Stimulated activated CD8-positive, alpha-beta memory T cell treated with anti-CD3 and anti-CD28 coated beads, Interleukin-15, amount 100 ng/mL, for 24 hours (primary cell): ENCODE measurements at places on chromosomes 1 and 21.

GRCh38 chr1:201845331-201846083 is 16.6 kb downstream of the IPO9 start:
- DNase-seq = no peak

DNA sequence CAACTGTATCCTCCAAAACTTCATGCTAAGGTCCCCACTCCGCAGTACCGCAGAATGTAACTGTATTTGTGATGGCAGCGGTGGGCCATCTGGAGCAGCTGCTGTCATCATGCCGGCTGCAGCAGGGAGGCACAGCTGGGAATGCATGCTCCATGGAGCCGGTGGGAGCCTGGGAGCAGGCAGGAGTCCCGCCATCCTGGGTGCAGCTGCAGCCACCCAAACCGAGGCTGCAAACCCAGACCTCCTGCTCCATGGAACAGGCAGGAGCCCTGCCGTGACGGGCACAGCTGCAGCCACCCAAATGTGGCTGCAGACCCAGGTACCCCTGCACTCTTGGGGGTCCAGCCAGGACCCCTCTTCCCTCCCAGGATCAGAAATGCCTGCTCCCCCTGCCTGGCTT is 80.3 kb downstream of the SCMH1 start:
- DNase-seq = no peak

GRCh38 chr1:94954263-94955220 is 27.6 kb upstream of the CNN3 start:
- DNase-seq = no peak

GRCh38 chr1:190608282-190608681 is 130.6 kb upstream of the BRINP3 start:
- no peak for DNase-seq

- DNase-seq = no peak
Measured at GRCh38 chr1:60573726-60574409, 500.3 kb upstream of the C1orf87 start.

DNA sequence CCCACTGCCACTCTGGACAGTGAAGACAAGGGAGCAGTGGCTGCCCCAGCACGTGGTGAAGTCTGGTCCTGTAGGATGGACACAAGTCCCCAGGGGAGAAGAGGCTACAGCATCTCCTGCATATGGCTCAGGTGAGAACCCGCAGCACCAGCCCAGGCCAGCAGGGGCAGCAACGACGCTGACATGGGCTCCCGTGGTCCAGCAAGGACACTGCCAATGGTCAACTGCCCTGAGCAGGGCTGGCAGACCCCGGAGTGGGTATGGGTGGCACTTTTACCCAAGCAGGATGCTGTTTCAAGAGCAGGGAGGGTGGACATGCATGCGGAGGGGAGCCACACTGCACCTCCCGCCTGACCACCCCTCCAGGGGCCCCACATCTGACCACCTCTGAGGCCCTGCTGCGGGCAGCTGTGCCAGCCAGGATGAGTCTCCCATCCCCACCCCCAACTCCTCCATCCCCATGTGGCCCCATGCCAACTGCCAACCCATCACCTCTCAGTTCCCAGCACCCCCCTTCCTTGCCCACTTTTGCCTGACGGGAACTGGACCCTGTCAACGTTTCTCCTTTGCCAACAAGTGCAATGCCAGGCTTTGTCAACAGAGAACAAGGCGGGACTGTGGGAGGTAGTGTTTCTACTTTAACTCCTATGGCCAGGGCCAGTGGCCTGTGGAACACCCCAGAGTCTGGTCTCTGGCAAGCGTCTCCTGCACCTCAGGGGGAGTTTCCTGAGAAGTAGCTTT is 8.6 kb downstream of the MORN1 start:
- DNase-seq = no peak

- no peak for DNase-seq
Measured at GRCh38 chr1:228198977-228199590, 8.8 kb upstream of the OBSCN start.

DNA sequence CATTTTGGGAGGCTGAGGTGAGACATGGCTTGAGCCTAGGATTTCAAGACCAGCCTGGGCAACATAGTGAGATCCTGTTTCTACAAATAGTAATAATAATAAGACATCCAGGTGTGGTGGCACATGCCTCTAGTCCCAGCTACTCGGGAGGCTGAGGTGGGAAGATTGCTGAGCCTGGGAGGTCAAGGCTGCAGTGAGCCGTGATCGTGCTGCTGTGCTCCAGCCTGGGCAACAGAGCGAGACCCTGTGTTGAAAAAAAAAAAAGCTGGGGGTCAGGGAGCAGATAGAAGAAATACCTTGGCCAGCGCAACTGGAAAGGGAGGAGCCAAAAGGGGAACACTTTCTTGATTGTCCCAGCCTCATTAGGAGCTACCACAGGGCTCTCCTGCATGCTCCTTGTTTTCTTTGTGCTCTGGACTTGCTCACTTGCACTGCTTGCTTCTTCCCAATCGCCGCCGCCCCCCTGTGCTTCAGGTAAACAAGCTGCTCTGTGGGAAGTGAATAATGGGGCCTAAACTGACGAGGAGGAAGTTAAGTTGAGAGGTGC is 31.1 kb downstream of the PBX1 start:
- DNase-seq = no peak

DNA sequence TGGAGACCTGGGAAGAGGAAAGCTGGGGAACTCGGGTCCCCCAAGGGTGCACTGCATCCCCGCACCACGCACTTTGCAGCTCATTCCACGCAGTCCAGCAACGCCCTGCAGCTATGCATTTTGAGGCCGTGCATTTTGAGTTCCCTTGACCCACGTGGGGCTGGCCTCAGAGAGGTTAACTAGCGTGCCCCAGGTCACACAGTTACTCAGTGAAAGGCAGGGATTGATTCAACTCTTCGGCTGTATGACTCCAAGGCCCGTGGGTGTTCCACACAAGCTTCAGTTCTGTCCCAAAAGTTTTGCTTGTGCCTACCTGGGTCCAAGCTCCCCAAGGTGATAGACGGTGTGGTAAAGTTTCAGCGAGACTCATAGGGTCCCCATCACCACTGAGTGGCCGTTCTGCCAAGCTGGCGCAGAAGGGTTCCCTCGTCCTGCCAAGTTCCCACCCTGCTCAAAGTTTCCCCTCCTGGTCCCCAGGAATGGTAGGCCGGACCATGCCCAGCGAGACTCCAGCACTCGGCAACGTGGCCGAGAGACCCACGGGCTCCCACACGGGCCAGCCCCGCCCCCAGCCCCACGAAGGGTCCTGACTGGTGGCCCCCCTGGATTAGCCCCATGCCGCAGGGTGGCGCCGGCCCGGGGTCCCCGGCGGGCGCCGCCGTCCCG is 611 bp downstream of the HSPG2 start:
- DNase-seq = no peak

GRCh38 chr1:180501865-180502360 is 464 bp downstream of the ACBD6 start:
- no peak for DNase-seq

DNA sequence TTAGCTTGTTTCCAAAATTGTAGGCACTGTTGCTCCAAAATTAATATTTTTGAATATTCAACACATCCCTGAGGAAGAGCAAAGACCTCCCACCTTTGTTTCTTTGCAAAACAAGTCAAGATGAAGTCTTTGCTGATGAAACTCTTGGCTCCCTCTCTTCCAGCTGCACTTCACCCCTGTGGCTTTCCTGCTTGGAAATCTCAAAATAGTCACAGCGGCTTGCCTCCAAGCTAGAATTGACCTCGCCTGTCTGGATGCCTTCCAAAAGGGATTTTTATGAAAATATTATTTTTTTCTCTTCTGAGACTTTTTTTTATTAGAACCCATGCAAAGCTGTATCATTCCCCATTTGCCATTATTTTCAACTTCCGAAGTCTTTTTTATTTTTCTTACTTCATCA is 71.1 kb upstream of the MROH9 start:
- no peak for DNase-seq

DNA sequence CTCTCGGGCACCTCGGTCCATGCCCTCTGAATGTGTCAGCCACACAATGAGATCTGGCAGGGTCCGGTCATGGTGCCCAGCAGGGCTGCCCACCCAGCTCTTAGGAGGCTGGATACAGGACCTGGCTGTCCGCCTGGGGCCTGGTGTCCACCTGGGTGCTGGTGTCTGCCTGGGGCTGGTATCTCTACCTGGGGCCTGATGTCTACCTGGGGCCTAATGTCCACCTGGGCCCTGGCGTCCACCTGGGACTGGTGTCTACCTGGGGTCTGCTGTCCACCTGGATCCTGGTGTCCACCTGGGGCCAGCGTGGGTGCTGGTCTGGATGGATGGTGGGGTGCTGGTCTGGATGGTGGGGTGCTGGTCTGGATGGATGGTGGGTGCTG is 45.1 kb upstream of the ACTRT2 start:
- no peak for DNase-seq

DNA sequence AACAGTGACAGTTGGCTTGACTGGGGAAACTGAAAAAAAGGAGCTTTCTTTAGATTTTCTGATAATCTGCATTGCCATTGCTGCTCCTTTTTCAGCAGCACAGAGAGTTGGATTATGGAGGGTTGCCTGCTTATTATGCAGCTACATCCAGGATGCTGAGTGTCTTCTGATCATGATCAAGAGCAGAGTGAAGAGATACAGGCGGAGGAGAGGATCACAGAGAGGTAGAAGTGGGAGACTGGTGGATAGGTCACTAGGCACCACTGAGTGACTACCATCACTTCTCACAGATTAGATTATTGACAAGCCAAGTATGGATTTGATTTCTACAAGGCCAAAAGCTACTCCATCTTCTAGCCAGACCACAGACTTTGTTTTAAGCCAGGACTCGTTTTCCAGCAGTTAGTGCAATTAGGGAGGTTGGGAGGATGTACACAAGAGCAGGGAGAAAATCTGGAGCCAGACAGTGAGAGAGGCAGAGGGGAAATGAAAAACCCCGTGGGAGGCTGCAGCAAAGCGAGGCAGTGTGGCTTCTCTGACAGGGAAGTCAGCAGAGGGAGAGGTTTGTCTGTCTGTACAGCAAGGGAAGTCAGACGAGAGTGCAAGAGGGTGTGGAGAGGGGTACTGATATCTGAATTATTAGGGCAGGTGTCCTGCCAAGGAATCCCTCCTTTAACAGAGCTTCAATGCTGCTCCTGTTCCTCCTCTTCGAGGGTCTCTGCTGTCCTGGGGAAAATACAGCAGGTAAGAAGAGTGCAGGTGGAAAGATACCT is at the start of gene CD1E:
CD1E (plus strand) TSS at position 592 of the 773 bp plus-strand sequence; CDS start at position 687, 95 bp downstream.
- DNase-seq = no peak

DNA sequence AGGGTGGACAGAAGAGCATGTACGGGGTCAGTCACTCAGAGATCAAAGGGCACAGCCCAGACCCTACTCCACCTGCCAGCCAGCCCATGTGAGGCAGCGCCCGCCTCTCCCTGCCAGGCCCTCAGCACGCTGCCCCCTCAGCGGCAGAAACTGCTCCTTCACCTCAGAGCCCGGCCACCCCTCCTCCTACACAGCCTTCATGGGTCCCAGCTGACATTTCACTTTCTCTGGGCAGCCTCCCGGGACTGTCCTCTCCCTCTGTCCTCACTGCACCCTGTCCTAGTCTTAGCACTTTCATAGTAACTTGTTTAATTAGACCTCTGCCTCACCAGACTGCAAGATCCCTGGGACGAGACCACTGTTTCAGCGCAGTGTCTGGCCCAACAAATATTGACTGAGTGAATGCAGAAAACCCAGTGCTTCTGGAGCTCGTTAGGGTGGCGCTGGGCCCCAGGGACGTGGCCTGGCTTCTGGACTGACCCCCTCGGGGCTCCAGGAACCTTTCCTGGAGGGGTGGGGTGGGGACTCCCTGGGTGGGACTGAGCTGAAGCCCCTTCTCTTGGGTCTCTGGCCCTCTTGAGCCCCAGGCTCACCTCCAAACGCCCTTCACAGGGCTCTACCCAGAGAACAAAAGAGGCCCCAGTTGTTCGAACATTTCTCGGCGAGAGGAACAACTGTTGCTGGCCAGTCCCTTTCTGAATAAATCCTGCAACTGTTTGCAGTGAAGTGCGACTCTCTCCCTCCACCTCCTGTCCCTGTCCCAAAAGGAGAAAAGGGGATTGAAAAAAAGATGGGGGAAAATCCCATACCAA is 114.9 kb downstream of the CASZ1 start:
- DNase-seq = no peak

GRCh38 chr1:9406111-9406510 is 113.4 kb downstream of the SPSB1 start:
- no peak for DNase-seq

GRCh38 chr1:203289982-203290260 is 15.4 kb upstream of the BTG2 start:
- DNase-seq = no peak

- DNase-seq = no peak
Measured at GRCh38 chr1:233723387-233723786, 109.5 kb downstream of the KCNK1 start.

- no peak for DNase-seq
Measured at GRCh38 chr1:59484096-59484495, 187.2 kb downstream of the FGGY start.

- DNase-seq = no peak
Measured at GRCh38 chr1:30412241-30413110, 310.9 kb downstream of the MATN1 start.

DNA sequence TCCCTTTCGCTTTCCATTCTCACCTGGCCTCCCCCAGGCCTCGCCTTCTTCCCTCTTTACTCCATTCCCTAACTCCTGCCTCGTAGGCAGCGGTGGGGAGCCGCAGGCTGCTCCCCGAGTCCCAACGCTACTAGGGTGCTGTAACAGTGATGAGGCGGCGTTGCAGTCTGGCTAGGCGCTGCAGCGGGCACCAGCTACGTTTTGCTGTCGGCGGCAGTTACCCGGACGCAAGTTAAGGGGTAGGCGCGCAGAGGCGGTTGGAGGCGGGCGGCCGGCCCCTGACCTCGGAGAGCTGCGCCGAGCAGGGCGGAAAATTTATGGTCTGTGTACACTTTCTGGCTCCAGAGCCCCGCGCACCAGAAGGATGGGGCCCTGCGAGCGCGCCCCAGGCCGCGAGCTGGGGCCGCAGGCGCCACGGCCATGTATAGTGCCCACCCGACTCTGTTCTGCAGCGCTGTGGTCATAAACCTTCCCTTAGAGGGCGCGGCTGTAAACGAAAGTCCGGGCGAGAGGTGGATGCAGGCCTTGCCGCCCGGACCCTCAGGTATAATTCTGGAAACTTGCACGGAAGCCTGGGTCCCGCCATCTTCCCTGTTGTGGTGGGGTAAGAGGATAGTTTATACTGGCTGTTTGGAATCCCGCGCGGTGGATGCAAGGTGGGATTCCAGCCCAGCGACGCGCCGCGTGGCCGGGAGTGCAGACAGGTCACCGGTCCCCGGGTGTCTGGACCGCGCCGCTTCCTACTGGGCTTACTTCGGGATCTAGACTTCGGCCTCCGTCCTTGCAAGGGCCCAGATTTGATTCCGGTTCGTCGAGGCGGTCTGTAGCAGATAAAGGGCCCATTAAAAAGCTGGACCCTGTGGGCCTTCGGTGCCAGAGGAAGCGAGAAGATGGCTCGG is 15.0 kb downstream of the HLX start:
- DNase-seq = no peak

DNA sequence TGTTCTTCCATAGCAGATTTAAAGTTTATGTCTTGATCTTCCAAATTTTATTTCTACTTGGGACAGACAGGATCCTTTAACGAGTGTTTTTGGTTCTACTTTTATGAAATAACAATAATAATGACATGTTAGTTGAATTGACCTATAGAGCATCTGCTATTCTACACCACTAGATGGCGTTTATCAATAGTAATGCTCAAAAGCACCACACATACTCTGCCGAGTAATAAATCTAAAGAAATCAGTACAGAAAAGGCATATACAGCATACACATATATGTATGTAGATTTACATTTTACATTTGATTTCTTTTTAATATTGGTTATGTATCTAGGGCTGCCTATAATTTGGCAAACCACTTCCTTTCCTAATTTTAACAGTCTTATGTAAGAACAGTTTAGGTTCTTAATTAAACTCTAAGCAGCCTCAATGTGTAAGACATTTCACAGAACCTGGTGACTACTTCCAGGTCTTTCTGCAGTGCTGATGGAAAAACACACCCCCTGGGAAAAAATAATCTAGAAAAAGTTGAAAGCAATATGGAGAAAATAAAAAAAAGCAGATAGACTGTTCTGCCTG is 5.9 kb upstream of the SIPA1L2 start:
- DNase-seq = no peak
